G401 (cell line): ENCODE measurements at places on chromosomes 3 and 15. TPM values are rescaled to one million over a fixed set of nuclear protein-coding genes. Genes with fewer than 3 reads are reported as not detected.

- no peak for DNase-seq
These were observed 350.3 kb downstream of the DOCK3 start for GRCh38 chr3:51024765-51025632.

The RFT1 gene
- 13.6 and 15.0 TPM in 2 replicates for total RNA-seq

The FBXL2 gene
- total RNA-seq: 18.5 and 23.2 TPM in 2 replicates

The PLA1A gene
- not detected in 2 replicates for total RNA-seq

The SLC22A13 gene
- not detected in 2 replicates for total RNA-seq

The CHRD gene
- total RNA-seq: 1.4 and 1.8 TPM in 2 replicates

The CD200R1L gene
- total RNA-seq: not detected in 2 replicates

The AMIGO3 gene
- 1.1 and 2.2 TPM in 2 replicates for total RNA-seq

- peak; percentile 89 for DNase-seq
These were observed 2.8 kb downstream of the GPD1L start for GRCh38 chr3:32109256-32109655.

GRCh38 chr15:84780492-84780891 lies 32.1 kb downstream of the ZNF592 start:
- no peak for DNase-seq

The ZNF80 gene
- total RNA-seq: not detected in 2 replicates

The BCL2A1 gene
- total RNA-seq: not detected in 2 replicates

DNA sequence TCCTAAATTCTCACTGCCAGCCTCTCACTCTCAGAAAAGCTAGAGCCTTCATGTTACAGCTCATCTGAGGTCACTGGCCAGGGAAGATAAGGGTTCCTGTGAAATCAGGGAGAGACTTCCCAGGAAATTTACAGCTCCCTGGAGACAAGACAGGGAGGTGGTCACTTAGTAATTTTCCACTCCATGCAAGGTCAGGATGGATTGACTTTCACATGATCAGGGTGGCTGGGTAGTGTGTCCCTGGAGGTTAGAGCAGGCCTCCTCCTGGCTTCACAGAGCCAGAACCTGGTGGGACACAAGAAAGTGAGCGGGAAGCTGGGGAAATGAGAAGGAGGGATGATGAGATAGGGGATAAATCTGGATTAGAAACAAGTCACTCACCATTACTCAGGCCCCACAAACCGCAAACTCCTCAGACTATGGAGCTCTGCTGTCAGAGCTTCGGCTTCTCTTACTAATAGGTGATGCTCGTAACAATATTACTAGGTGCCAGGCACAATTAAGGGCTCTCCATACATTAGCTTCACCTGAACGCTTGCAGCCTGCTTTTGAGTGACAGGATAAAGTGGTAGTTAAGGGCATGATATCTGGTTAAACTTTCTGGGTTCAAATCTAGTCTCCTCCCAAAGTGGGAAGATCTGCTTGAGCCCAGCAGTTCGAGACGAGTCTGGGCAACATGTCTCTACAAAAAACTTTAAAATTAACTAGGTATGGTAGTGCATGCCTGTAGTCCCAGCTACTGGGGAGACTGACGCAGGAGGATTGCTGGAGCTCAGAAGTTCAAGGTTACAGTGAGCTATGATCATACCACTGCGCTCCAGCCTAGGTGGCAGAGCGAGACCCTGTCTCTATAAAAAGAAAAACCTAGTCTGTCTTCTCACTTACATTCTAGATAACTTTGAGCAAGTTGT lies 24.9 kb downstream of the DUOX2 start:
- DNase-seq: no peak

DNA sequence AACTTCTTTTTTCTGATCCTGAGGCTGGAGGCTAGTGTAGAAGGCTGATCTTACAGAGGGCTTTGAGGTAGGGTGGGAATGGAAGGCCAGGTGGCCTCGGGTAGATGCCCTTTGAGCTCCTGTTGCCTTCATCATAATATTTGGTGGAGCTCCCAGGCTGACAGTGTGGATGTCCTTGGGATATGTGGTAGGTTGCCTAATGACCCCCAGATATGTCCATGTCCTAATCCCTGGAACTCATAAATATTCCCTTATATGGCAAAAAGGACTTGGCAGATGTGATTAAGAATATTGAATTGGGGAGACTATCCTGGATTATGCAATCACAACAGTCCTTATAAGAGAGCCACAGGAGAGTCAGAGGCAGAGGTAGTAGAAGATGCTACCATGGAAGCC lies 5.5 kb downstream of the ADAMTSL3 start:
- no peak for DNase-seq

- DNase-seq: no peak
These were observed 390.3 kb upstream of the DPH6 start for GRCh38 chr15:35936284-35936683.

The GABRG3 gene
- 2.0 and 3.4 TPM in 2 replicates for total RNA-seq

- DNase-seq: no peak
These were observed 24.5 kb upstream of the TRAK1 start for GRCh38 chr3:42066516-42067181.

The IQCF5 gene
- total RNA-seq: not detected in 2 replicates

The SCAANT1 gene
- total RNA-seq: not detected in 2 replicates

DNA sequence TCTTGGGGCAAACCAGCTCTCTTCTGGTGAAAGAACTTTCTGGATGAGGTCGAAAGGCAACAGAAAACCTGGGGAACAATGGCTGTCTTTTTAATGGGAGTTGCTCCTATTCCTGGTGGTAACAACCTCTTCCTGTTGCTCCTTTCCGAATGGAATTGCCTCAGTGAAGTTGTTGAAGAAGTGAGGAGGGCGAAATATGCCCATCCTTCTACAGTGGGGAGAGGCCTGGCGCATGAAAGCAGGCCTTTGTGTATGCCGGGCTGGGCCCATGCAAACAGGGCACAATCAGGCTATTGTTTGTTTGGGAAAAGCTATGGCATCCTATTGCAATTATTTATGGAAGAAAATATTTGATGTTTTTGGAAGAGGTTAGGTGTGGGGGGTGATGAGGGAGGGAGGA lies 166.9 kb downstream of the IGF1R start:
- DNase-seq: no peak

The DAPK2 gene
- total RNA-seq: 24.4 and 26.9 TPM in 2 replicates

The GPR171 gene
- not detected in 2 replicates for total RNA-seq

The HIGD2B gene
- total RNA-seq: not detected in 2 replicates

The RAB43 gene
- 13.0 and 17.5 TPM in 2 replicates for total RNA-seq

- peak; percentile 66 for DNase-seq
These were observed 4.4 kb upstream of the CLDN11 start for GRCh38 chr3:170414202-170414663.

DNA sequence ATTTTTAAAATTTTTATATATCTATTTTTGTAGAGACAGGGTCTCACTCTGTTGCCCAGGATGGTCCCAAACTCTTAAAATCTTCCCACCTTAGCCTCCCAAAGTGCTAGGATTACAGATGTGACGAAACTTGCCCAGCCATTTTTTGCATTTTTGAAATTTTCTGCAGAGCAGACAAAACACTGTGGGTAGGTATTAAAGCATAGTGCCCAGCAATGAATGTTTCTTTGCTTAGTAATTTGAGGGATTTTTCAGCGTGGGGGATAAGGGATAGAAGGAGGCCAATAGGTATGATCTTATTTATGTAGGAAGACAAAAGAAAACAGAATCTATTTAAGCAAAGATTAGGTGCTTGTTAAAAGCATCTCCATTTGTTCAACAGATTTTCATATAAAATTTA lies 446.8 kb upstream of the DPH6 start:
- DNase-seq: no peak

The KY gene
- total RNA-seq: not detected in 2 replicates

DNA sequence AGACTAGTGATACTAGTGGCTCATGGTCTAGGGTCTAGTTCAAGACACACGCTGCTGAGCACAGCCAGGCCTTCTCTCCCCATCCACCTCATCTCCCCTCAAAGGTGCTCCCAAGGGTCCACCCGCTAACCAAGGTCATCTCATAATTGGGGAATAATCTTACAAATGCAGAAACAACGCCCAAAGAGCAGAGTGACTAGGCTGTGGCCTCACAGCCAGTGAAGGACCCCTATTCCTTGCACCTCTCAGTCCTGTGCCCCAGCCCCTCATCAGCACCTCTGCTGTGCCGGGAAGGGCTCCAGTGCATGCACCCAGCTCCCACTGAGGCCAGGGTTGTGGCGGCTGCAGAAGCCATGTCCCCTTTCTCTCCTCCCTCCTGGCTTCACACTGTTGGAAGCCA lies 286.9 kb downstream of the UACA start:
- no peak for DNase-seq

DNA sequence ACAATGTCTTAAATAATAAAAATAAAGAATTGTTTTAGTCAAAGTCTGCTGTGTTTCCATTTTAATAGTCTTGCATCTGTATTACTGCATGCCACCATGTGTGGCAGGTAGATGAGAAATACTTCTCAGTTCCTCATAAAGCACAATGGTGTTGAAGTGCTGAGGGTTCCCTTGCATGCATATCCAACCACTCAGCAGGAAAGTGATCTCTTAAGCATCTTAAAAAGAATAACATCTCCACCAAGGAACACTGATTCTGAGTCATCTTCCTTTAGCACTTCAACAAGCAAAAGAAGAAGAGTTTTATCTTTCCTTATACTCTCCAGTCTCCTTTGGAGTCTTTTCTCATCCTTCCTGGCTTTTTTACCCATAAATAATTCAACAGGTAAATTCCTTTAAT lies 602.0 kb downstream of the TBL1XR1 start:
- no peak for DNase-seq

The IL20RB gene
- total RNA-seq: 0.25 and 3.3 TPM in 2 replicates

The CLRN1 gene
- total RNA-seq: not detected in 2 replicates

The RTP4 gene
- total RNA-seq: not detected in 2 replicates

DNA sequence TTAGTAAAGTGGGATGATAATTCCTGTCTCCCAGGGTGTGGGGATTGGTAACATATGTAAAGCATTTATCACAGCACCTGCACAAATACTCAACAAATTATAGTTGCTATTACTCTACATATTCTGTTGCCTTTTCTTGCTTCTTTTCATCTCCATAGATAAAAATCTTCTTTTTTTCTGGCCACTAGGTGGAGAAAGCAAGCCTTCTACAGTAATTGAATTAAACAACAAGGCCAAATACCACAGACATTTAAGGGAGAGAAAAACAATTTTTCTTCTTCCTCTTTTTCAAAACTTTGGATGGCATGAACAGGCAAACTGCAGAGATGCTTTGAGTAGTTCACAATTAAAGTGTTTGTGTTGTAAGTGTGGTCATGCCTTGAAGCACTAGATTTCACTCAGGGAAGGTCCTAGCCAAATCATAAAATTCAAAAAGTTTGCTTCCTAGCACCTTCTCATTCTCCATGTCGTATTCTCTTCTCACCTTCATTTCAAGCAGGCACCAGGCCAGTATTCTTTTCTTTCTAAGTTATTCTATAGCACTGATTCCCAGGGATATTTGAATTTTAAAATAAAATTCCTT lies 493.4 kb upstream of the TGFBR2 start:
- DNase-seq: peak; percentile 17

DNA sequence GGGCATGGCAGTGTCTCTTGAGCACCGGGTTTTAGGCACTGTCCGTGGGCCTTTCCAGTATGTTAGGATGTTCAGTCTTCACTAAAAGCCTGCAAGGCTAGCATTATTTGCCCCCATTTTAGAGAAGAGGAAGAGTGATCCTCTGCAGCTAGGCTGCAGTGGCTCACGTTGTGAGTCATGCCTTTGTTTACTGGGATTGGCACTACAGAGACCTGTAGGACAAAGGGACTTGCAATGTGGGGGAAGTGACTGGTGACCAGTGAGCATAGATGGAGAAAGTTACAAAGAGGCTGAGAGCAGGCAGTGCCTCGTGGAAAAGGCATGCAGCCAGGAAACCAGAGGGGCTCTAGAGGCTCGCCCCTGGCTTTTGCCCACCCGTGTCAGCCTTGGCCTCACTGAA lies 26.8 kb upstream of the CPNE9 start:
- DNase-seq: no peak

DNA sequence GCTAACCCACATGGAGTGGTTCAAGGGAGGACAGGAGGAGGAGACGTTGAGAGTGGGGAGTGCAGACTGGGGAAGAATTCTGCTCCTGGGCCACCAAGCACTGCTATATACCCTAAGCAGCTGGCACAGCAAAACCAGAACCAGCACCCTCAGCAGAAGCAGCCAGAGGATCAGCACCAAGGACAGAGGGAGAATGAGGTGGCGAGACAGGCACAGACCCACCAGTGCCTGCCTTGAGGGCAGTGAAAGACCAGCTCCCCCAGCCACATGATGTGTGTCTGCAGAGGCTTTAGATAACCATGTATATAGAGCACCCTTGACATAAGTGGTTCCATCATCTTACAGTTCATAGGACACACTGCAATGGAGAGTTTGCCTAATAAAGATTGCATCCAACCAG lies 319.0 kb downstream of the GABRB3 start:
- no peak for DNase-seq

- DNase-seq: no peak
These were observed 35.2 kb downstream of the EID1 start for GRCh38 chr15:48913141-48913540.

The ISLR2 gene
- not detected in 2 replicates for total RNA-seq

The MESP2 gene
- total RNA-seq: not detected in 2 replicates
